ENCODE measurements at places on chromosomes 12 and 14. TPM values are rescaled to one million over a fixed set of nuclear protein-coding genes. Genes with fewer than 3 reads are reported as not detected.

PLBD1 gene
- 10.6 TPM for total RNA-seq

PLA2G1B gene
- not detected for total RNA-seq

TSPAN19 gene
- total RNA-seq = not detected

RPL36AL gene
- total RNA-seq = 84.6 TPM

SETD1B gene
- total RNA-seq = 12.7 TPM

ALDH2 gene
- 168 TPM for total RNA-seq

ANO6 gene
- total RNA-seq = 51.5 TPM

AGAP2 gene
- total RNA-seq = 9.6 TPM

CCDC38 gene
- total RNA-seq = 0.30 TPM

CCDC175 gene
- total RNA-seq = not detected

NRL gene
- 1.5 TPM for total RNA-seq

ZNF384 gene
- 29.7 TPM for total RNA-seq

ADAM20 gene
- 1.1 TPM for total RNA-seq

OR10G2 gene
- not detected for total RNA-seq

ANKRD33 gene
- total RNA-seq = not detected

DEPDC4 gene
- total RNA-seq = 0.32 TPM

SVOP gene
- not detected for total RNA-seq

TAS2R10 gene
- not detected for total RNA-seq

CLEC4E gene
- 0.37 TPM for total RNA-seq

NGB gene
- total RNA-seq = not detected

GPR65 gene
- 0.32 TPM for total RNA-seq

LRRC10 gene
- total RNA-seq = not detected

TAS2R9 gene
- not detected for total RNA-seq

RNASE7 gene
- total RNA-seq = 0.43 TPM

TRAF3 gene
- total RNA-seq = 8.1 TPM

BIN2 gene
- total RNA-seq = 1.3 TPM

TAS2R42 gene
- not detected for total RNA-seq

FGF6 gene
- 4.1 TPM for total RNA-seq

GUCY2C gene
- total RNA-seq = not detected

PLXNC1 gene
- 0.76 TPM for total RNA-seq

MYH7 gene
- total RNA-seq = 8,888 TPM

ANKS1B gene
- total RNA-seq = 4.8 TPM

PTGER2 gene
- total RNA-seq = 0.37 TPM

COX6A1 gene
- 38.7 TPM for total RNA-seq

KERA gene
- 0.17 TPM for total RNA-seq

KRT80 gene
- 4.7 TPM for total RNA-seq

BICD1 gene
- 6.1 TPM for total RNA-seq

RBMS2 gene
- 11.8 TPM for total RNA-seq

AICDA gene
- total RNA-seq = not detected

TMEM119 gene
- total RNA-seq = 0.25 TPM

OSBPL8 gene
- total RNA-seq = 64.3 TPM

ZNF641 gene
- total RNA-seq = 22.9 TPM

YY1 gene
- total RNA-seq = 50.2 TPM

CRIP1 gene
- 14.5 TPM for total RNA-seq

KCNC2 gene
- not detected for total RNA-seq

DNAL1 gene
- total RNA-seq = 4.3 TPM

SERPINA9 gene
- not detected for total RNA-seq

AMDHD1 gene
- 0.20 TPM for total RNA-seq

All from psoas muscle (tissue), 8 donors.